ENCODE measurements at places on chromosomes 12 and 14. TPM values are rescaled to one million over a fixed set of nuclear protein-coding genes. Genes with fewer than 3 reads are reported as not detected.
A peak's percentile ranks its signal among the peaks of the same experiment; 100 is the strongest.

GRCh38 chr12:117836999-117837736 is 131.6 kb downstream of the KSR2 start:
- DNase-seq: peak; percentile 59

DNA sequence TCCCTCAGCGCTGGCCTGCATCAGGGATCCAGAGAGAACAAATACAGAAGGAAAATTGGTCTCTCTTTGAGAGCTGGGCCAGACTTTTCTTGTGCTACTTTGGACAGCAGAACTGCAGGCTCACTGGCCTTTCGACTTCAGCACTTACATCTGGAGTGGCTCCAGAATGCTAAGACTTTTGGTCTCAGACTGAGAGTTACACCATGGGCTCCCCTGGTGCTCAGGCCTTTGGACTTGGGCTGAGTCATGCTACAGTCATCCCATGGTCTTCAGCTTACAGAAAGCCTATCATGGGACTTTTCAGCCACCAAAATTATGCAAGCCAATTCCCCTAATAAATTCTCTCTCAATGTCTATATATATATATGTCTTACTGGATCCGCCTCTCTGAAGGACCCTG is 9.0 kb upstream of the CD163 start:
- no peak for DNase-seq

DNA sequence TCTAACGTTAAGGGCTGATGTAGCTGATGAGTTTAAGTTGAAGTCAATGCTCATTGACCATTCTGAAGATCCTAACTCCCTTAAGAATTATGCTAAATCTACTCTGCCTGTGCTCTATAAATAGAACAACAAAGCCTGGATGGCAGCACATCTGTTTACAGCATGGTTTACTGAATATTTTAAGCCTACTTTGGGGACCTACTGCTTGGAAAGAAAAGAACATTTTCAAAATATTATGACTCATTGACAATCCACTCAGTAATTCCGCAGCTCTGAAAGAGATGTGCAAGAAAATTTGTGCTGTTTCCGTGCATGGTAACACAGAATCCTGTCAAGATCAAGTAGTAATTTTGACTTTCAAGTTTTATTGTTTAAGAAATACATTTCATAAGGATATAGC is 35.0 kb upstream of the NAV3 start:
- DNase-seq: no peak

DNA sequence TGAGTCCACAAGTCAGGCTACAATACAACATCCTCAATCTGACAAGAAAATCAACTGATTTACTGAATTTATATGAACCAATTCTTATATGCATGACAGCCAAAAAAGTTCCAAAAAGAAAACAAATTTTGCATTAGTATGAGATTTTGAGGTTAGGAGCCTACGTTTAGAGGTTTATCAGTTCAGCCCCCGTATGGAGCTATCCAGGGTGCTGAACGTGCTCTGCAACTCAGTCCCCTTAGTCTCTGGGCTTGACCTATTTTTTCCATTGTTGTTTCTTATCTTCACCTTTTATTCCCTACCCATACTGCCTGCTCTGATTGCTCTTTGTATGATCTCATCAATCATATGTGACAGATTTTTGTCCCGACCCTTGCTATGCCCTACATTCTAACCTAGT is 693.0 kb downstream of the NRXN3 start:
- DNase-seq: no peak

- no peak for DNase-seq
These were observed 21.9 kb downstream of the ATF7IP start for GRCh38 chr12:14387219-14387871.

DNA sequence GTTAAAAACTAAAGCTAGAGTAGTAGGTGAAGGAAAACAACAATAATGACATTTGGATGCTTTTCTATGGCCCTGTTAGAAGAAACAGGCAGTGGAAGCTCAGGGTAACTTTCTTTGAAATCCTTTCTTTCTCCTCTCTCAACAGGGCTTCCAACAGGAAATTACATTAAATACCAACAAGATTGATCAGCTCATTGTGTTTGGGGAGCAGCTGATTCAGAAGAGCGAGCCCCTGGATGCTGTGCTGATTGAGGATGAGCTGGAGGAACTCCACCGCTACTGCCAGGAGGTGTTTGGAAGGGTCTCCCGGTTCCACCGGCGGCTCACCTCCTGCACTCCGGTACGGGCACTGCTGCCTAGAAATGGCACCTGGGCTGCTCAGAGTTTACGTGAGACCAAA is 81.5 kb downstream of the ESR2 start:
- DNase-seq: no peak

DNA sequence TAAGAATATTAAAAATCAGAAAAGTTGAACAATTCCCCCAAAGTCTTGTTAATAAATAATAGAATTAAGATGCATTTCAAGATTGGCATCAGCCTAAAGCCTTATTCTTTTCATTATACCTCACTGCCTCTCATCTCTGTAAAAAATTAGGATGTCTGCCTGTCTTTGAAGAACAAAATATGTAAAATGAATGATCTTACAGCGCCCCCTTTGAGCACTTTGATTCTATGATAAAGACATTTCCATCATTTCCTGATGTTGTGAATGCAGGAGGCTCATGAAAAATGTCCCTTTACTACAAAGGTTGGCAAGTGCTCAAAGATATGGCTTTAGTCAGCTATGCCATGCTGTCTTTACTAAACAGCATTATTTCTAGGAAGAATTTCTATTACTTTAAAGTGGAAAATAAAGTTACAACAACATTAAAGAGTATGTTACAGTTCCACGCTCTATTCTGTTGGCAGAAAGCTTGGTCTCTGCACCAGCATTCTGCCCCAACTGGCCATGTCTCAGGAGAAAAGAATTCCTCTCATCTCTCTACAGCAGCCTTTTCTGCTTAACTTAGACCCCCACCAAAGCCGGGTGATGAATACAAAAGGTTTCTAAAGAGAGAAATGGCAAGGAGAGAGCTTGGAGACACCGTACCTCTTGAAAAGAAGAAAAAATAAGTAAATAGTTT is 95.1 kb downstream of the LLPH start:
- DNase-seq: no peak

GRCh38 chr14:34172550-34173368 is 221.9 kb upstream of the EGLN3 start:
- peak; percentile 47 for DNase-seq

DNA sequence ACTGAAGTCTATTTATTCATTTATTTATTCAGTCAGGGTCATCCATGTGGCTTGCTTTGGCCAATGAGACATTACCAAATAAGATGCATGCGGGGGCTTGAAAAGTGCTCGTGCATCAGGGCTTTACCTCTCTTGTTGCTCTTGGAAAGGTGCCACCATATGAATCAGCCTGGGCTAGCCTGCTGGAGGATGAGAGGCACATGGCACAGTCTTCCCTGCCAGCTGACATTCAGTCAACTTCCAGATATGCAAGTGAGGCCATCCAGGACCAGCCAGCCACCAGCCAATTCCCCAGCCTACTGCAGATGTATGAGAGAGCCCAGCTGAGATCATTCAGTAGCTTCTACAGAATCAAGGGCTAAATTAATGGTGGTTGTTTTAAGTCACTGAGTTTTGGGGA is 105.2 kb upstream of the RPH3A start:
- DNase-seq: no peak

GRCh38 chr12:75642226-75642625 is 130.8 kb upstream of the KRR1 start:
- DNase-seq: no peak

DNA sequence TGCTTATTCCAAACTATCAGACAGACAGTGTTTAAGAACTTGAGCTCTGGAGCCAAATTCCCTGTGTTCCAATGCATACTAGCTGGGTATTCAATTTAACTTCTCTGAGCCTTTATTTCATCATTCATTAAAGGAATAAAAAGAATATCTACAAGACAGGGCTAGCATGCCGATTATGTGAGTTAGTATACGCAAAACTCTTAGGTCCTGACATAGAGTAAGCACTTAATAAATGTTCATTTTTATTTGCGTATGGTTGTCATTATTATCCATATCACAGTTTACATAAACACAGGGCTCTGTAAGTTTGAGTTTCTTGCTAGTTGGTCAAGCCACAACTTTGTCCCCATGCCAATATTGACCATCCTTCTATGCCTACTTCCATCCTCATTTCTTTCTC is 161.5 kb downstream of the NUAK1 start:
- DNase-seq: no peak

DNA sequence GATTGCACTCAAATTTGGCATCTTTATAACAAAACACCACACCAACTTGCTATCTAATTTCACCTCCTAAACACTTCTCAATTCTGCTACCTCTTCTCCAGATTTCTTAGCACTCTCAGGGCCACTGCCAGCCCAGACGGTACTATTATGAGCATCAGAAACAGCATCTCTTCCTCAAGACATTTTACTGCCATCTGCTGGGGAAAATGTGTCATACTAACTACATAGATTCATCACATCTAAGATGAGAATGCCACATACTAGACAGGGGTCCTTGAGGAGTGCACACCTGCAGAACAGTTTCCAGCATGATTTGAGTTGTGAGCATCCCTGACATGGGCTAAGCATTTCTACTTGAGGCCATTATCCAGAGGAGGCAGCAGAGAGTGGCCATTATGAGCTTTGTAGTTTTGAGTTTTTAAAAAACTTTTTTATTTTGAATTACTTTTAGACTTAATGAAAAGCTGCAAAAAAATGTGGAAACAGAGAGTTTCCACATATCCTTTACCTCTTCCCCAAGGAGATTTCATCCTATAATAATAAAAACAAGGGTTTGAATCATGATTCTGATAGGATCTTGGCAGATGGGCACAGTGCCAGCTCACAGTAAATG is 15.1 kb upstream of the GRIP1 start:
- DNase-seq: no peak

- DNase-seq: peak; percentile 85
These were observed 16.4 kb downstream of the CEP170B start for GRCh38 chr14:104881369-104881979.

- peak; percentile 47 for DNase-seq
These were observed 198.2 kb downstream of the TSPAN9 start for GRCh38 chr12:3275171-3276041.

GRCh38 chr14:64997108-64997794 is 10.6 kb downstream of the FNTB start:
- DNase-seq: no peak

GRCh38 chr12:65959452-65959851 is 135.2 kb downstream of the HMGA2 start:
- no peak for DNase-seq

- DNase-seq: no peak
These were observed 152.3 kb downstream of the ZNF664 start for GRCh38 chr12:124125203-124125871.

DNA sequence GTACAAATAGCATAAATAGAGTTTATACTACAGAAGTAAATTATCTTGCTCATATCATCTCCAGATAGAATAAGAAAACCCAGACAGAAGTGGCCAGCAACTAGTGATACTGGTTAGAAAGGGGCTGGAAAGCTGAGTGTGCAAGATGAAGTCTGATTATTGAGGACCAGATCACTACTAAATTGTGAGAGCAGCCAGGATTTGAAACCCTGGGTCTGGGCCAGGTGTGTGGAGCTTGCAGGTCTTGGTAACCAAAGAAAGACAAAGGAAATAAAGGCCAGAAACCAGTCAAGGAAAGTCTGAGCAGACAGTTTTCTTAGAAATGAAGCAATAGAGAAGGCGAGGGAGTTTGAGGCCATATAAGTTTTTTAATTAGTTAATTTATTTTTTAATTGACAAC is 611.8 kb downstream of the ETNK1 start:
- no peak for DNase-seq

GRCh38 chr12:46549527-46550265 is 177.1 kb upstream of the SLC38A2 start:
- DNase-seq: no peak

The OR6C2 gene
- not detected for total RNA-seq

The C1R gene
- total RNA-seq: 97.8 TPM

The DENND5B gene
- total RNA-seq: 27.6 TPM

The BTBD6 gene
- 48.4 TPM for total RNA-seq

The GALNT4 gene
- 1.2 TPM for total RNA-seq

The EEF1AKMT3 gene
- 1.1 TPM for total RNA-seq

The LUM gene
- 1.3 TPM for total RNA-seq

The ADSS1 gene
- 577 TPM for total RNA-seq

The ERP27 gene
- total RNA-seq: not detected

The PAH gene
- total RNA-seq: 1.2 TPM

The PDE3A gene
- 5.3 TPM for total RNA-seq

The OTUB2 gene
- total RNA-seq: 0.11 TPM

The PMCH gene
- not detected for total RNA-seq

The RESF1 gene
- 16.0 TPM for total RNA-seq

All from gastrocnemius medialis (tissue), 4 donors.